LoVo (cell line): ENCODE measurements at places on chromosomes 3 and 15.

DNA sequence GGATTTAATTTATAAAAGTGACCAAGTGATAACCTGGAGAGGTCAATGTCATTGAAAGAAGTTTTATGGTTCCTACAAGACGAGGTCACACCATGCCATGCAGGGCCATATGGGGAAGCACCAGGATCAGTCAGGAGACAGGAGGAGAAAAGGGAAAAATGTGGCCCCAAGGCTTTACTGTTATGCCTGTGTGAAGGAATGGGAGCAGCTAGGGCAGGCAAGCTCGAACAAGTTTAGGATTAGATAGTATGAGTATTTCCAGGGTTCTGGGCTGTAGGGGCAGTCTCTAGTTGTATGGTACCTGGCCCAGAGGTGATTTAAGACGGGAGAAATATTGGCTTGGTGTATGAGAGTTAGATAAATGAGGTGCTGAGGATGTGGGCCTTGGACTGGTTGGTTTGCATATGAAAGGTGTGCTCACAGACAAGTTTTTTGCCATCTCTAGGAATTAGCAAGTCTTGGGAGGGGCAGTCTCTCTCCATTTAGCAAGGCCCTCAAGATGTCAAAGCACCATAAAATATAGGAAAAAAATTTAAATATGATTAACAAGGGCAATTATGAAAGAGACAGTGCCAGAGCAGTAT, 36.3 kb upstream of the DCLK3 start:
- DNase-seq: no peak

GRCh38 chr3:187742351-187743171, 2.7 kb downstream of the BCL6 start:
- peak; percentile 61 for DNase-seq

- no peak for DNase-seq
These were observed 134.0 kb downstream of the CHL1 start for GRCh38 chr3:330494-331115.

DNA sequence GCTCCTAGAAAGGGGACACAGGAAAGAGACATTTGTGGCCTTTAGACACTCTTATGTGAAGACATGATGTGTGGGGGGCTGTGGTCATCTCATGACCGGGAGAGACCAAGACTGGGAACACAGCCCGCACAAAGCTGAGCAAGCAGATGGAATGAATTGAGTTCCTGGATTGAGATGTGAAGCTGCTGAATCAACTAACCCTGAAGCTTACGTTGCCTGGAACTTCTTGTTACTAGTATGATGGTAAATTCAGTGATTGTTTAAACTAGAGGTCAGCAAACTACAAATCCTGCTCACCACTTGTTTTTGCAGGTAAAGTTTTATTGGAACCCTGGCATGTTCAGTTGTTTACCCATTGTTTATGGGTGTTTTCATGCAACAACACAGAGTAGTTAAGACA, 83.4 kb upstream of the BHLHE40 start:
- DNase-seq: no peak

DNA sequence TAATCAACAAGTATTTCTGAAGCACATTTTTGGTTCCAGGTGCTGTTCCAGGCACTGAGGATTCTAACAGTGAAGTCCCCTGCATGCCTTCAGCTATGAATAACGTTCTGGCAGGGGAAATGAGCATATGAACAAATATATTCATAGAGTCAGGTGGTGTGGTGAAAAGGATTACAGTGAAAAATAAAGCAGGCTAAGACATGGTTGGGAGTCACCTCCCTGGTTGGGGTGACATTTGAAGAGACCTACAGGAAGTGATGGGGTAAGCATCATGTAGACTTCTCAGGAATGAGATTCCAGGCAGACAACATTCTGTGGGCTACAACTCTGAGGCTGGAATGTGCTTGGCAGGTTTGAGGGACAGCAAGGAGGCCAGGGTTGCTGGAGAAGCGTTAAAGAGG, 15.0 kb downstream of the FRMD4B start:
- no peak for DNase-seq

DNA sequence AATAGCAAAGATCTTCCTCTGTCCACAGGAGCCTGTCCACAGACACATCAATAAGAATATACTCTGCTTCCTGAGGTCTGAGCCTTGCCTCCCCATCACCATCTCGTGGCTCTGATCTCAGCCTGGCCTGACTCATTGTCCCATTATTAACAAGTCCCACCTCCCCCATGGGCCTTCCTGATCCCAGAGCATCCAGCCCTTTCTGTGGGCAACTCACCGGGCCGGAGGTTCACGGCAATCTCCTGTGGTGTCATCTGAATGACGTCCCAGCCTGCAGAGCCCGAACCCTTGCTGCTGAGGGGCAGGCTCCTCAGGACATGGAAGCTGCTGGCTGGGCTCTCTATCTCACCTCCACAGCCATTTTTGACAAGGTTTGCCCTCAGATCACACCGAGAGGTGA, 28.1 kb downstream of the ITGB5 start:
- DNase-seq: no peak

DNA sequence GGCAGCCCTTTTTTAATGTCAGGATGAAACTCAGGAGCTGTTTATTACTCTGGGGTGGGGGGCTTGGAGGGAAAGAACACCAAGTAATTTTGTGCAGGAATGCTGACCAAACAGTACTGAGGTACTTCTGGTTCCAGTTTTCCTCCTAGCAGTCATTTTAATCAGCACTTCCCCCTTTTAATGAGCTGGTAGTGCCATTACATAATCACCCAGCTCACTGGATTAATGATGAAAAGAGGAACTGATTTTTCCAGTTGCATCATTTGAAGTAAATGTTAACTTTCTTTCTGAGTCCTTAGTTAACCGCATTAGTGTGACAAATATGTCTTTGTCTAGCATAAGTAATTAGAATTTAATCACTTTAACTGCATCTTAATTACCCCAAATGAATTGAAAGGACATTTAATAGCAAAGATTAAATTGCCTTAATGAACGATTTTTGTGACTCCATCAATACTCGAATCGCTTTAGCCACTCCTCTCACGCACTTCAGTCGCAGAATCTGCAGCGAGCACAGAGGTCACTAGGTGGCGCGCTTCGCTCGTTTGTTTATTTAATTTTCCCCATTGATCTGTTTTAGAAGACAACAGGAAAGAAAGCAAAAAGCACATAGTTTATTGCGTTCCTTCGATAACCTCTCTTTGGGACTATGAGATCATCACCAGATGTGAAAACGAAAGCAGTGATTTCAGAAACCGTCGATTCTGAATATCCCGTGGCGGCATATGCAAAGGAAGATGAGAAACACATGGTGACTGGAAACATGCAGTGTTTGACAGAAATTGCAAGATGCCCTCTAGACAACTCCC, 9.8 kb downstream of the ONECUT1 start:
- DNase-seq: peak; percentile 68

DNA sequence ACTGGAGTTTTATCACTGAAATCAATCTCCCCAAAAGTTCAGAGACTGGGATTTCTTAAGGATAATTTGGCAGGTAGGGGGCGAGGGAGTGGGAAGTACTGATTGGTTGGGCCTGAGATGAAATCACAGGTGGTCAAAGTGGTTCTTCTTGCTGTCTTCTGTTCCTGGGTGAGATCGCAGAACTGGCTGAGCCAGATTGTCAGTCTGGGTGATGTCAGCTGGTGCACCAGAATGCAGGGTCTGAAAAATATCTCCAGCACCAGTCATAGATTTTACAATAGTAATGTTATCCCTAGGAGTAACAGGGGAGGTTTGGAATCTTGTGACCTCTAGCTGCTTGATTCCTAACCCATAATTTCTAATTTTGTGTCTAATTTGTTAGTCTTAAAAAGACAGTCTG, 86.7 kb upstream of the SLC25A36 start:
- no peak for DNase-seq

- no peak for DNase-seq
These were observed 356.4 kb downstream of the LPP start for GRCh38 chr3:188510366-188510765.

- DNase-seq: no peak
These were observed 69.0 kb downstream of the RBM6 start for GRCh38 chr3:50008931-50009330.

DNA sequence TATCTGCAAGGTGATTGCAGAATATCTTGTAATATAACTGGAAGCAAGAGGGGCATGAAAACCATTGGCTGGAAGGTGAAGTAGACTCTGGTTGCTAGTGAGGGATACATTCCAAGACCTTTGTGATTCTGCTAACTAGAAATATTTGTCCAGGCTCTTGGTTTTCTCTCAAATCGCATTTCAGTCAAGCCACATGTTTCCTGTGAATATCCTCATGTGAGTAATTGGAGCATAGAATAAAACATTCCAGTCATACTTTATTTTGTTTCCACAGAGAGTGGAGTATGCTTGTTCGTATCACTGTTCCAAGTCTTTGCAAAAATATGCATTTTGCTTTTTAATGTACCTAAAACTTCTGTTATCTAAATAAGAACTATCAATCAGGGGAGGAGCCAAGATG, 850.0 kb downstream of the EPHA3 start:
- no peak for DNase-seq

GRCh38 chr3:124620600-124621063, 109.6 kb upstream of the UMPS start:
- DNase-seq: peak; percentile 84

- DNase-seq: no peak
These were observed 164.1 kb upstream of the SLC2A2 start for GRCh38 chr3:171190668-171191067.

DNA sequence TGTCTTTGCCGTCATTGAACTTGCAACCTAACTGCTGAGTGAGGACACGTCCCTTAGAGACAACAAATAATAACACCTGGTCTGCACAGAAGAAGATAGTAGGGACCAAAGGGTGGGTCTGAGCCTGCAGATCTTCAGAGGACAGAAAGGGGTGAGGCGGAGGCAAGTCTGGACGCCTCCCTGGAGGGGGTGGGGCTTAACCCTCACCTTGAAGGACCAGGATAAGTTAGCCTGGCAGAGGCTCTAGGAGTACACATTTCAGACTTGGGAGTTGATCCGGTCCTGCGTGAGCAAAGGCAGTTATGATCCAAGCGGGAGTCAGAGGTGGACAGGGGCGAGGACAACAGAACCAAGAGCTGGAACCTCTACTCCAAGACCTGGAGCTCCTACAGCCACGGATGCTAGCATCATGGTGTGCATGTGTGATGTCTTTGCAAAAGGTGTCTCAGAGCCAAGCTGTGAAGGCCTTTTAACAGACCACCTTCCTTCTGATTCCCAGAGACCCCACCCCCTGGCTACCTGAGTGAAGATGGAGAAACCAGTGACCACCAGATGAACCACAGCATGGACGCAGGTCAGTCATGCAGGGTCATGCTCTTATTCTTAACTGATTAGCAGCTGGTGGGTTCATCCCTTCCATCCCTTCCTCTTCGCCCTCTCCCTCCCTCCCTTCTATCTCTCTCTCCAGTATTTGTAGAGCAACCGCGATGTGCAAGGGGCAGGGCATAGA, 88.0 kb downstream of the AAGAB start:
- no peak for DNase-seq

DNA sequence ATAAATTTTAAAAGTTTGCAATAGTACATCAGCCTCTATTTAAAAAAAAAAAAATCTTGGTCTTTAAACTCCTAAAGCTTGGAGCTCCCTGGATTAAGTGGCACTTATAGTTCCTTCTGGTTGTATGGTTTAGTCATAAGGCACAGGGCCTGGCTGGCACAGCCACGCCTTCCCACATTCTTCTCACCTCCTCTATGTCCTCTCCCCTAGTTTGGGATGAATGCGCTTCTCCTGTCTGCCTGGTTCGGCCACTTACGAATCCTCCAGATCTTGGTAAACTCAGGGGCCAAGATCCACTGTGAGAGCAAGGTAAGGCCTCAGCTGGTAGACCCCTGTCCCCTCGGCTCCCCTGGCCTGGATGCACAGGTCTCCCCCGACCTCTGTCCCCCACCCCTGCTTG, 10.0 kb downstream of the ANKDD1A start:
- DNase-seq: peak; percentile 63

DNA sequence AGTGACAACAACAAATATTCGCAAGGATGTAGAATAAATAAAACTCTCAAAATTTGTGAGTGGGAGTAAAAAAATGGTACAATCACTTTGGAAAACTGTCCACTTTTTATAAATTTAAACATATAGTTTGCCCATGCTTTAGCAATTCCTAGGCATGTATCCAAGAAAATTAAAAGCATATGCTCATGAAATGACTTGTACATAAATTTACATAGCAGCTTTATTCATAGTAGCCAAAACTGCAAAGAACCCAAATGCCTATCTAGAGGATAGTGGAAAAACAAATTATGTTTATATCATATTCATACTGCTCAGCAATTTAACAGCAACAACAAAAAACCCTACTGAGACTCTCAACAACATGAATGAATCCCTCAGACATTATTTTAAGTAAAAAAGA, 363.6 kb upstream of the CCDC54 start:
- no peak for DNase-seq

- no peak for DNase-seq
These were observed 41.2 kb upstream of the SLC6A11 start for GRCh38 chr3:10774825-10775224.

- DNase-seq: no peak
These were observed 169.1 kb downstream of the TPRG1 start for GRCh38 chr3:189340680-189341460.

DNA sequence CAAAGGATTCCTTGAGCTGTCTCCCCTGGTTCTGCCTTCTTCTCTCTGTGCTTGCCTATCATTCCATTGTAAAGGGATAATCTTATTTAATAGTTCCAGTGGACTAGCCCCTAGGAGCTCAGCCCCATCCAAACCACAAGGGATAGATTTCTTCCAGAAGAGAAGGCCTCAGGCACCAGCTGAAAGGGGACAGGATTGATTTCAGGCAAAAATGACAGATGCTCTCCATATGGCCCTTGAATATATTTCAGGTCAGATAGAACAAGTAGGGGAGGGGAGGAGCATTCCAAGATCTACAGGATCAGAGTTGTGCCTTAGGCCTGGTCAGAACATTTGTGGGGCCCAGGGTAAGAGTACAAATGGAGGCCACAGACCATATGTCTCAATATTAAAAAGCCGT, 85.3 kb downstream of the RPLP1 start:
- no peak for DNase-seq

- no peak for DNase-seq
These were observed 156.2 kb downstream of the ADAMTSL3 start for GRCh38 chr15:83810110-83810509.

DNA sequence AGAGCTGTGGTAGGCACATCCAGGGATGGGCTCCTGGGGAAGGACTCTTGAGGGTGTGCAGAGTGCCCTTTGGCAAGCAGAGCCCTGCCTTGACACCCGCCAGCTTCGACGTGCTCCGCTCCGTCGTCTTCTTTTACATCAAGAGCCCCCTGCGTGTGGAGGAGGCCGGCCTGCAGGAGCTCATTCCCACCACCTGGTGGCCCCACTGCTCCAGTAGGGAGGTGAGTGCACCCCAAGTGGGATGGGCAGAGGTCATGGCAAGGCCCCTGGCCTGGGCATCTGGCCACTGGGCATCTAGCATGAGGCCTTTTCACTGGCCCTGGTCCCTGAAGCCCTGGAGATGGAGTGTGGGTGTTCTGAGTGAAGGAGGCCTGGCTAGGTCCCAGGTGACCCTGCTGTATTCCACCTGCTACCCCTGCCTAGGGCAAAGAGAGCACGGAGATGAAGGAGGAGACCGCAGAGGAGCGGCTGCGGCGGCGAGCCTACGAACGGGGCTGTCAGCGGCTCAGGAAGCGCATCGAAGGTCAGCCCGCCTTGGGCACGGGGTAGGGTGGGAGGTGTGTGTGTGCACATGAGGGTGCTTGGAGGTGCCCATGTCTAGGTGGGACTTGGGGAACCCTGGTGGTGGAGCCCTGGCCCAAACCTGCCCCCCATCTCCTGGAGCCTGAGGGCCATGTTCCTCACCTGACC, 12.2 kb downstream of the RNF123 start:
- DNase-seq: no peak

GRCh38 chr3:17709236-17709810, 33.1 kb downstream of the TBC1D5 start:
- no peak for DNase-seq
